Stimulated activated CD8-positive, alpha-beta memory T cell treated with anti-CD3 and anti-CD28 coated beads, Interleukin-15, amount 100 ng/mL, for 24 hours (primary cell): ENCODE measurements at places on chromosomes 2 and 18.

DNA sequence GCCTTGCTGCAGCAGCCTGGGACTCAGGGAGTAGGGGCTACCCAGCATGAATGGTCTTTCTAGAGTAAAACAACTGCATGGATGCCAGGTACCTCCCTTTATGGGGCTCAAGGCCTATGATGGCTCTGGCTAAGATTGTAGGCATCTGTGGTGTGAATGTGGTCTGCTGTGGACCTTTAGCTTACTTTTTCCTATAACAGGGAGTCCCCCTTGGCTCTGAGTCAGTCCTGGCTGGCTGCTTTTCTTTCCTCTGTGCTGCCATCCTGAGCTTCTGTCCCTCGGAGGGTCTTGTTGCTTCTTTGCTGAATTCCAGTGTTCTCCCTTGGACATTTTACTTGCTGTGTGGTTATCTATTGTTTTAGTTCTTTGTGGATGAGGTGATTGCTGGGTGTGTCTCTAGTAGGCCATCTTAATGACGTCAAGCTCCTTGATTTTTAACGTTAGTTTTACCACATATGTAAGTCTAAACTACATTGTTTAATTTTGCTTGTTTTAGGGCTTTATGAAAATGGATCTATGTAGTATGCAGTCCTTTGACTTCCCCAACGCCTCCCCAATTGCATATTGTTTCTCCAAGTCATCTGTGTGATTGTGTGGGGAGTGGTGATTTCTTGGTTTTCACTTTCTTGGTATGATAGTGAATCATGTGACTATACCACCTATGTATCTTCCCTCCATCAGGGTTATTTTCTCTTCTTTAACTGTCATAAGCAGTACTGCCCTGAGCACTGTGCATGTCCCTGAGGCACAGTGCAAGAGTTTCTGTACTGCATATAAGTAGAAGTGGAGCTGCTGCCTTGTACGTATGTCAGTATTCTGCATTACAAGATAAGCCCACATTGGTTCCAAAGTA, 92.4 kb downstream of the NCK2 start:
- DNase-seq: no peak

DNA sequence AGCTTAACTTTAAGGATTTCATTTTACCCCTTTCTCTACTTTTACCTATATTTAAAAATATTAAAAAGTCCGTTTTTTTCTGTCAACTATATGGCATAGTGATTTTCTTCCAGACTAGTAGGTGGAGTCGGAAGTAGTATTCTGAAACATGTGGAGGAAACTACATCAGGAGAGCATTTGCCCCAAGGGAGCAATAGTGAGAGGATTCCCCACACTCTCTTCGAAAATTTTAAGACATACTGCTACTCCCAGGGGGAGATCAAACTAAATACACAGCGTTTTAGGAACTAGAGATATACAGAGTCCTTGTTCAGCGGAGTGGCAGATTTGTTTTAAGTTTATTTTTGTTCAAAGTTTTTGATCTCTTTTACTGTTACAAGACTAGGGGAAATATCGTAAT, 40.6 kb downstream of the METAP1D start:
- DNase-seq: no peak

DNA sequence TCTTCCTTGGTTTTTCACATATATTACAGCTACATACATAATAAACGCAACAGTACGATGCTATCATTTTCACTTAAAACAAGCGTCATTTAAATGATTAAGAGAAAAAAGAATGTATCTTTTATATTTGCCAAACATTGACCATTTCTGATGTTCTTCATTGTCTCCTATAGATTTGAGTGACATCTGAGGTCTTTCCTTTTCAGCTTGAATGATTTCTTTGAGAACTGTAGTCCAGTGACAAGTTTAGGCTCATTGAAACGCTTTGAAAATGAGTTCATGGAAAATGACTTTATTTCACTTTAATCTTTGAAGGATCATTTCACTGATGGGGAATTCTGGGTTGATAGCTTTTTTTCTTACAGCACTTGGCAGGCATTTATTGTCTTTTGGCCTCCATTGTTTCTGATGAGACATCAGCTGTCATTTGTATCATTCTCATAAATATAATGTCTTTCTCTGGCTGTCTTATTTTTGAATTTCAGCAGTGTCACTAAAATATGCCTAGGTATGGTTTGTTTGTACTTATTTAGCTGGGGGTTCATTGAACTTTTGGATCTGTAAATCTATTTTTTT, 10.9 kb downstream of the TGIF1 start:
- DNase-seq: no peak

DNA sequence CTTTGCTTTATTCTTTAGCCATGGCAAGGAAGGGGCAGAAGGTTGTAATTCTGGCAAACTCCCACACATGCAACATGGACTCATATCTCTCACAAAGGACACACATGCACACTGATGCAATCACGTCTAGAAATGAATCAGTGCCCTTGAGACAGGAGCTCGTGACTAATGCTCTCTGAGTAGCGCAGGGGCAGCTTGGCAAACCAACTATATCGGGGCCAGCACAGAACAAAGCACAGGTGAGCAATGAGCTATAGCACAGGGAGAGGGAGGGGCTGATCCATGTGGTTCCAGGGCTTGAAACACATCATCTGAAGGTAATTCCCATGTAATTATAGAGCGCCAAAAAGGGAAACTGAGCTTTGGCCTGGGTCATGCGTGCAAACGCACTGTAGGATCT, 165.2 kb upstream of the KLF7 start:
- DNase-seq: no peak

DNA sequence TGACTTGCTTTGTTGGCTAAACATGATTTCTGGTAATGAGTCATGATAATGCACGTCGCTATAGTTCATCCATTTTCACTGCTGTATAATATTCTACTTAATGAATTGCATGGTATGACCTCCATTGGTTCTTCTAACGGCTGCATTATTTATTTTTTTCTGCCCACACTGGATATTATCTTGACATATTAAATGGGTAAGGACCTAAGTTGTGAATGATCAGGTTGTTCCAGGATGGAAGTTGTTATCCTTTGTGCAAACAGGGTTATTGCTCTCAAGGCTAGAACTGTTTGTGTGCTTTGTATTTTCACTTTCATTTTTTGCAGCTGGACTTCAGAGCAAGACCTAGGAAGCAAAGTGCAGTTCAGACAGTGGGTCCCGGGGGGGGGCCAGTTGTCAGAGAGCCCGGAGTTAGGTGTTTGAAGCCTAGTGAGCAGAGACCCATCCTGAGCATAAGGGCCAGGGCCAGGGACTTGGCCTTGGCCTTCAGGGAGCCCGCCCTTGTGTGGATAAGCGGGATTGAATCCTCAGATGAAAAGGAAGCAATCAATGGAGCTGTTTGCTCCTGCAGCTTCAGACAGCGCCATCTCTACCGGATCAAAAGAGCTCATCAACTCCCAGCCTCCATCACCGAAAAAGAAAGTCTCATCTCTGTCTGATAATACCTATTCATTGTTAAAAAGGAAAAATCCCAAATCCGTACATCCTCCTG, 48.2 kb downstream of the AGAP1 start:
- DNase-seq: no peak
